HFFc6 (cell line): ENCODE measurements at places on chromosomes 5 and 9. TPM values are rescaled to one million over a fixed set of nuclear protein-coding genes. Genes with fewer than 3 reads are reported as not detected.

DNA sequence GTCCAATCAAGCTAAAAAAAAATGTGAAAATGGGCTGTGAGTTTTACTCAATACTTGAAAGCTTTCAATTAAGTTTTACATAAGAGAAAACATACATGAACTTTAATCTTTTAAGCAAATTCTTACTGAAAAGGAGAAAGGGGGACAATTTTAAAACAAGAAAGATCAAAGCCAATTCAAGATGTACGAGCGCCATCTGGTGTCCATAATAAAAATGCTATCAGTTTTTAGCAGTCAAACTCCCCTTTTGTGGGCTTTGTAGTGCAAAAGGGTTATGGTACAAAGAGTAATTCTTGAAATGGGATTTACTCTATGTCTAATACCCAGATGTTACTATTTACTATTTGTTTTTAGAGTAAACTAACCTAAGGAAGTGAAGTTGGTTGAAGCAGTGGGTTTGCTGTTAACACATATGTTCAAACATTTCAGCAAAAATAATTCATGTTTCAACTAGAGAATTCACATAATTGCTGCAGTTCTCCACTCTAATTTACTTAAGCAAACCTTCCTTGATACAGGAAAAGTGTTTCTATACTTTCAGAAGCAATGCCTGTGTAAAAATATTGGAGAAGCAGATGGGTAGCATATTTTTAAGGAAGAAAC lies 228.2 kb upstream of the TYRP1 start:
- DNase-seq = peak; percentile 3
- no peak overlapping the region for H3K4me3 ChIP-seq
- H3K4me1 ChIP-seq = no peaks in the 10 kb centered on the region
- H3K27me3 ChIP-seq = no peaks in the 10 kb centered on the region
- no peak overlapping the region for H3K27ac ChIP-seq

GRCh38 chr5:123502120-123502519 lies 9.9 kb upstream of the CSNK1G3 start:
- peaks cover 10% of the 10 kb centered on the region for H3K4me1 ChIP-seq
- H3K27ac ChIP-seq = no peak overlapping the region
- DNase-seq = no peak
- H3K27me3 ChIP-seq = peaks cover 5% of the 10 kb centered on the region
- no peaks in the 10 kb centered on the region for H3K36me3 ChIP-seq

DNA sequence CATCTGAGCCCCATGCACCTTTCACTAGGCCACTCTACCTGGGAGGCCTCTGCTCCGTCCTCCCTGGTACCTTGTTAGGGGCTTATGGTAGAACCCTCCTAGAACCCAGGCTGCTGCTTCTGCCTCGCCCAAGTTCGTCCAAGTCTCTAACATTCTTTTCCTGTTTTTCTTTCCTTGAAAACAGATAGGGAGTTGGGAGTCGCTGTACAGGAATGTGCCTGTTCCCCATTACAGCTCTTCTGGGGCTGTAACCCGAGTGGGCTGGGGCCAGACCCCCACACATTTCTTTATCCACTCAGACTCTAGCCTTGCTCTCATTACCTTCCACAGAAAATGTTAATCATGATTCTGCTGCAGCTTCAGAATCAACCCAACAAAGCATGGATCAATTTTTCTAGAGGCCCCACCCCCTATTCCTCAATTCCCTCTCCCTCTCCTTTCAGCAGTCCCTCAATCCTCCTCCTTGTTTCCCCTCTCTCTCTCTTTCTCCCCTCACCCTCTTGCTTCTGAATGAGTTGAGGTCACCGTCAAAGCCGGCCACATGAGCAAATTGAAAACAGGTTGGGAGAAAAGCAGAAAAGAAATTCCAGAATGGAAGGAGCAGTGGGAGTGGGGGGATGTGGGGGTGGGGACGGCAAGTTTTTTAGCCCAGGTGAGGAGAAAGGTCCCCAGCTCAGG lies 193.8 kb upstream of the TRIM32 start:
- H3K4me3 ChIP-seq = no peak overlapping the region
- peaks cover 41% of the 10 kb centered on the region for H3K4me1 ChIP-seq
- no peaks in the 10 kb centered on the region for H3K27me3 ChIP-seq
- H3K27ac ChIP-seq = peak overlapping the region; percentile 5; the same call in 1 of the 2 replicates
- no peak for DNase-seq

- no peak overlapping the region for H3K4me3 ChIP-seq
- H3K4me1 ChIP-seq = peaks cover 23% of the 10 kb centered on the region
- no peak overlapping the region for H3K27ac ChIP-seq
- H3K36me3 ChIP-seq = peaks cover 11% of the 10 kb centered on the region; the same call in 1 of the 2 replicates
- peak; percentile 43 for DNase-seq
Measured at GRCh38 chr5:127561254-127561653, 43.8 kb downstream of the PRRC1 start.

GRCh38 chr9:77063645-77064285 lies 44.3 kb downstream of the FOXB2 start:
- H3K4me1 ChIP-seq = peaks cover 6% of the 10 kb centered on the region
- peaks cover 18% of the 10 kb centered on the region for H3K27me3 ChIP-seq
- no peak overlapping the region for H3K4me3 ChIP-seq
- H3K27ac ChIP-seq = no peak overlapping the region
- H3K36me3 ChIP-seq = no peaks in the 10 kb centered on the region
- peak; percentile 82 for DNase-seq

The TGFBR1 gene
- total RNA-seq = 28.7 to 33.2 TPM (median 32.4 TPM) in 3 replicates

The PDE6A gene
- total RNA-seq = not detected in 3 replicates

The NME5 gene
- 0.15 to 0.67 TPM (median 0.43 TPM) in 3 replicates for total RNA-seq
